ENCODE measurements at places on chromosomes 11 and 22. TPM values are rescaled to one million over a fixed set of nuclear protein-coding genes. Genes with fewer than 3 reads are reported as not detected.

Gene THAP12
- 44.8 TPM for total RNA-seq

Gene GGTLC3
- total RNA-seq = not detected

Gene GALR3
- not detected for total RNA-seq

Gene PKP3
- 0.09 TPM for total RNA-seq

Gene PVALB
- total RNA-seq = not detected

Gene MPEG1
- not detected for total RNA-seq

- H3K36me3 ChIP-seq = no peaks in the 10 kb centered on the region
- H3K27me3 ChIP-seq = peaks cover 15% of the 10 kb centered on the region
- no peak overlapping the region for H3K27ac ChIP-seq
- no peaks in the 10 kb centered on the region for H3K4me1 ChIP-seq
Measured at GRCh38 chr11:84720706-84721402, 906.3 kb downstream of the DLG2 start.

DNA sequence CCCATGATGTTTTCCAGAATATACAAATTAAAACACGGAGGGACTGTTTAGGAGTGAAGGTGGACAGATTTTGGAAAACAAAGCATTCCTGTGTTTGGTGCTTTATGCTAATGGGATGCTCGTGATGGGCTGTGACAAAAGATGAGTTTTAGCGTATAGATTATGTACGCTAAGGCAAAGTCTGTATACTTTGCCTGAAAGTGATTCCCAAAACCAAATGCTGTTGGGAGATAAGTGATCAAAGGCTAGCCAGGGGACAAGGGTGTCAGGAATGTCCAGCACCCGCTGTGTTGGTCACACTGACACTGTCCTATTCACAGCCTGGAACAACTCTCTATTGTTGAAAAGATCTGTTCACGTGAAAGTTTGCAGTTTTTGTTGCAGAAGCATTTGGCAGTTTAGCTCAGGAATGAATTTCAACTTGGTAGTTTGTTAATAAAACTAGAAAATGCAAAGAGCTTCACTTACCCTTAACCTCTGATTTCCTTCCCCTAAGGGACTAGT, 1.5 kb downstream of the JAM3 start:
- H3K27me3 ChIP-seq = peaks cover 69% of the 10 kb centered on the region
- peaks cover 2% of the 10 kb centered on the region for H3K36me3 ChIP-seq
- DNase-seq = no peak
- peaks cover 18% of the 10 kb centered on the region for H3K4me1 ChIP-seq

DNA sequence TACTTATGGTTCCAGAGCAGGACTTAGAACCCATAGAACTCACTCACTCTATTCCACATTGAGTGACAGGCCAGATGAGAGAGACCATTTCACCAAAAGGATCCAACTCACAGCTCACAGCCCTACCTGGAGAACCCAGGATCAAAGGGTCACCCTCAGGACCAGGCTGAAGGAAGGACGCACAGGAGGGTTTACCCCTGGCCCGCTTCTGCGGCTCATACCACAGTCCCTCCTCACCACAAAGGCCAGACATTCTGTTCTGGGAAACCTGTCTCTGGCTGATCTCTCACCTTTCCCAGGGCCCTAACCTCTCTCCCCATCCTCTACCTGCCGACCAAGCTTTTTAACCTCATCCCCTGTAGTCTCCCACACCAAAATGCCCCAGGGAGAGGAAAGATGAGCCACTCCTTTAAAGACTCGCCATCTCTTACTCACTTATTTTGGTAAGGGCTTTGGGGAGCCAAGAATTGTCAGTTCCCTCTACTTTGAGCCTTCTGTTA, 4.7 kb downstream of the FOSL1 start:
- DNase-seq = no peak
- peaks cover 5% of the 10 kb centered on the region for H3K36me3 ChIP-seq
- peak overlapping the region; percentile 72 for H3K27ac ChIP-seq
- no peak overlapping the region for H3K4me3 ChIP-seq
- peaks cover 55% of the 10 kb centered on the region for H3K4me1 ChIP-seq
- H3K27me3 ChIP-seq = no peaks in the 10 kb centered on the region

GRCh38 chr11:104120493-104121137, 43.3 kb downstream of the PDGFD start:
- no peaks in the 10 kb centered on the region for H3K4me1 ChIP-seq
- no peaks in the 10 kb centered on the region for H3K27me3 ChIP-seq
- H3K27ac ChIP-seq = no peak overlapping the region
- no peaks in the 10 kb centered on the region for H3K36me3 ChIP-seq

GRCh38 chr11:19975414-19975990, 184.8 kb downstream of the DBX1 start:
- no peak overlapping the region for H3K4me3 ChIP-seq
- H3K27me3 ChIP-seq = peaks cover 38% of the 10 kb centered on the region
- no peaks in the 10 kb centered on the region for H3K36me3 ChIP-seq
- DNase-seq = no peak

- no peak overlapping the region for H3K4me3 ChIP-seq
- H3K27me3 ChIP-seq = no peaks in the 10 kb centered on the region
- no peaks in the 10 kb centered on the region for H3K36me3 ChIP-seq
- H3K4me1 ChIP-seq = no peaks in the 10 kb centered on the region
- H3K27ac ChIP-seq = no peak overlapping the region
Measured at GRCh38 chr11:106381895-106382294, 304.4 kb downstream of the AASDHPPT start.

GRCh38 chr22:17112491-17113042, 8.6 kb downstream of the TMEM121B start:
- no peak overlapping the region for H3K4me3 ChIP-seq
- no peak overlapping the region for H3K27ac ChIP-seq
- peaks cover 8% of the 10 kb centered on the region for H3K36me3 ChIP-seq
- DNase-seq = no peak

GRCh38 chr11:87156970-87157369, 119.2 kb downstream of the TMEM135 start:
- DNase-seq = no peak
- no peaks in the 10 kb centered on the region for H3K4me1 ChIP-seq
- H3K27me3 ChIP-seq = no peaks in the 10 kb centered on the region
- H3K4me3 ChIP-seq = no peak overlapping the region
- peaks cover 3% of the 10 kb centered on the region for H3K36me3 ChIP-seq

DNA sequence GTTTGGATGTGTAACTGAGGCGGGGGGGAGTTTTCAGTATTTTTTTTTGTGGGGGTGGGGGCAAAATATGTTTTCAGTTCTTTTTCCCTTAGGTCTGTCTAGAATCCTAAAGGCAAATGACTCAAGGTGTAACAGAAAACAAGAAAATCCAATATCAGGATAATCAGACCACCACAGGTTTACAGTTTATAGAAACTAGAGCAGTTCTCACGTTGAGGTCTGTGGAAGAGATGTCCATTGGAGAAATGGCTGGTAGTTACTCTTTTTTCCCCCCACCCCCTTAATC, 2.3 kb downstream of the MALAT1 start:
- H3K27ac ChIP-seq = no peak overlapping the region
- H3K4me3 ChIP-seq = no peak overlapping the region
- peaks cover 6% of the 10 kb centered on the region for H3K27me3 ChIP-seq
- peaks cover 38% of the 10 kb centered on the region for H3K4me1 ChIP-seq

GRCh38 chr11:1921574-1922141, 2.2 kb downstream of the TNNT3 start:
- no peak overlapping the region for H3K4me3 ChIP-seq
- H3K27ac ChIP-seq = no peak overlapping the region
- DNase-seq = peak; percentile 37
- peaks cover 3% of the 10 kb centered on the region for H3K4me1 ChIP-seq
- no peaks in the 10 kb centered on the region for H3K36me3 ChIP-seq
- H3K27me3 ChIP-seq = no peaks in the 10 kb centered on the region

GRCh38 chr11:122628810-122629555, 26.5 kb upstream of the UBASH3B start:
- no peaks in the 10 kb centered on the region for H3K36me3 ChIP-seq
- H3K4me1 ChIP-seq = peaks cover 15% of the 10 kb centered on the region
- no peak overlapping the region for H3K4me3 ChIP-seq

GRCh38 chr11:77619576-77620198, 17.9 kb downstream of the CLNS1A start:
- H3K36me3 ChIP-seq = peaks cover 40% of the 10 kb centered on the region
- no peaks in the 10 kb centered on the region for H3K4me1 ChIP-seq
- no peak overlapping the region for H3K4me3 ChIP-seq
- H3K27me3 ChIP-seq = no peaks in the 10 kb centered on the region
- no peak for DNase-seq

- no peak for DNase-seq
- no peaks in the 10 kb centered on the region for H3K36me3 ChIP-seq
- H3K4me3 ChIP-seq = no peak overlapping the region
- peaks cover 3% of the 10 kb centered on the region for H3K27me3 ChIP-seq
- no peak overlapping the region for H3K27ac ChIP-seq
Measured at GRCh38 chr11:86861810-86862209, 61.5 kb downstream of the PRSS23 start.

GRCh38 chr11:118938491-118939403, 13.0 kb upstream of the BCL9L start:
- H3K36me3 ChIP-seq = no peaks in the 10 kb centered on the region
- H3K4me3 ChIP-seq = no peak overlapping the region
- H3K27ac ChIP-seq = no peak overlapping the region
- H3K27me3 ChIP-seq = peaks cover 8% of the 10 kb centered on the region
- peaks cover 28% of the 10 kb centered on the region for H3K4me1 ChIP-seq

GRCh38 chr11:60987577-60988277, 16.2 kb downstream of the CD6 start:
- H3K27me3 ChIP-seq = no peaks in the 10 kb centered on the region
- H3K27ac ChIP-seq = peak overlapping the region; percentile 89
- peaks cover 84% of the 10 kb centered on the region for H3K4me1 ChIP-seq
- peak overlapping the region; percentile 67 for H3K4me3 ChIP-seq

- DNase-seq = no peak
- no peak overlapping the region for H3K27ac ChIP-seq
- H3K4me3 ChIP-seq = no peak overlapping the region
- peaks cover 7% of the 10 kb centered on the region for H3K36me3 ChIP-seq
- no peaks in the 10 kb centered on the region for H3K27me3 ChIP-seq
- H3K4me1 ChIP-seq = no peaks in the 10 kb centered on the region
Measured at GRCh38 chr11:68938088-68938487, 34.4 kb downstream of the IGHMBP2 start.

DNA sequence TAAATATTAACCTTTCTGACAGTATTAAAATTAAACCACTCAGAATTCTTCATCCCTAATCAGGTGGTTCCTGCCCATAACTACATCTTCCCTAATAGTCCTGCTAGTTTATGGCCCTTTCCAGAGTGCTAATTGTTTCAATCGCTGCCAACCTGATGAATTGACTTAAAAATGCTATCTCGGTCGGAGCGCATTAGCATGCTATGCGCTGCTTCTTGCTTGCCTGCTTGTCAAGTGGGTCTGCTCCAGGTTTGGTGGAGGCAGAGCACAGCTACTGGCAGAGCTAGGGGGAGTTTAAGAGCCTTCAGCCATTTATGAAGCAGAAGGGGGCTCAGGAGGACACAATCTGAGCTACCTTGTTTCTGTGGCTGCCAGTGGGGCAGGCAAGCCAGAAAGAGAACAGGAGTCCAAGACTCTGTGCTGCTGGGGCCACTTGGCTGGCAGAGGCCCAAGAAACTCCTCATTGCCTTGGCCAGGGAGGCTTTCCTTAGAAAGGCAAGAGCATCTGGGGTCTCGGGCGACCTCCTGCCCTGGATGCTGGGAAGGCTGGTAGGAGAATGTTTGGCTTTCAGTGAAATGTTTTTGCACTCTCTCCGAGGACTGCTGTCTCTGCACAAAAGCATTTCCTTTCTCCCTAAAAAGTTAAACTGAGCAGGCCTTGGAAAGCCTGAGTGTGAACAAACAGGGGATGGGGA, 62.1 kb upstream of the PHOX2A start:
- H3K4me1 ChIP-seq = no peaks in the 10 kb centered on the region
- no peaks in the 10 kb centered on the region for H3K36me3 ChIP-seq
- H3K27me3 ChIP-seq = no peaks in the 10 kb centered on the region
- DNase-seq = no peak

DNA sequence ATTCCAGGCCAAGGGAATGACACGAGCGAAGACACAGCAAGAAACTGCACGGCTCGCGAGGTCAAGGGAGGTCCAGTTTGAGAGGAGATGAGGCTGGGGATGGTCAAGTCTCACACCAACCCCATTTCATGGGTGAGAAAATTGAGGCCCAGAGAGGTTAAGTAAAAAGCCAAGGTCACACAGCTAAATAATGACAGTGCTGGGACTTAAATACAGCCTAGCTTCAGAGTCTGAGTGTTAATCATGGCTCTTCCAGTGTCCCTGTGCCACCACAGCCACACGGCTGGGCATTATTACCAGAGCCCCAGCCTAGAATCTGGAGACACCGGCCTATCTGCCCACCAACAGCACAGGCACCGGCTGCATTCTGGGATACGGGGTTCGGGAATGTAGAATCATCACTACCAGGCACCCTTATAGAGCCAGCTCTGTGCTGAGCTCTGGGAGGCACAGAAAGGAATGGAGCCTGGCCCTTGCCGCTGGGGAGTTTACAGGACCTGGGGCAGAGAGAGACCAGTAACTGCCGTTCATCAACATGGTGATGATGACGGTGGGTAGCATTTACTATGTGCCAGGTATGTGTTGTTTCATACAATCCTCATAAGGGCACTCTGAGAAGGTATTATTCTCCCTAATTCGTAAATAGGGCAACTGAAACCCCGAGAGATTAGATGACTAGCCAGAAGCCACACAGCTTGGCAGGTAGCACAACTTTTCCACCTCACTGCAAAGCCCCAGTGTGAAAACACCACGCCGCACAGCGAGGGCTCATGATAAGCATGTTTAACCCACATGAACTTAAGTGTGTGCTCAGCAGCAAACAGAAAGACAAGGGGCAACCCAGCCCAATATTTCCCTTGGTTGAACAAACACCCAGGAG, 51.8 kb downstream of the CD6 start:
- H3K27me3 ChIP-seq = no peaks in the 10 kb centered on the region
- peak; percentile 78 for DNase-seq
- peaks cover 23% of the 10 kb centered on the region for H3K36me3 ChIP-seq
- H3K4me3 ChIP-seq = no peak overlapping the region

GRCh38 chr22:35205961-35206360, 51.3 kb upstream of the HMGXB4 start:
- no peak overlapping the region for H3K27ac ChIP-seq
- H3K36me3 ChIP-seq = no peaks in the 10 kb centered on the region
- DNase-seq = no peak
- no peak overlapping the region for H3K4me3 ChIP-seq
- H3K27me3 ChIP-seq = no peaks in the 10 kb centered on the region

DNA sequence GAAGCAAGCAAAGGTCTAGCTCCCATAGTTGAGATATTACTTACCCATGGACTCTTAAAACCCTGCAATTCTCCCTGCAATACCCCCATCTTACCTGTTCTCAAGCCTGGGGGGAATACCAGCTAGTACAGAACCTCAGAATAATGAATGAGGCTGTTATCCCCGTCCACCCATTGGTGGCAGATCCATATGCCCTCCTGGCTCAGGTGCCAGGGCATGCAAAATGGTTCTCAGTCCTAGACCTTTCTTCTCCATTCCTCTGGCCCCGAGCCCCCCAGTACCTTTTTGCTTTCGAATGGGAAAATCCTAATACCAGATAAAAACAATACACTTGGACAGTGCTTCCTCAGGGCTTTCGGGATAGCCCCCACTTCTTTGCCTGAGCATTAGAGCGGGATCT, 86.4 kb downstream of the PIWIL4 start:
- peaks cover 8% of the 10 kb centered on the region for H3K27me3 ChIP-seq
- H3K4me3 ChIP-seq = no peak overlapping the region
- no peaks in the 10 kb centered on the region for H3K4me1 ChIP-seq
- no peak overlapping the region for H3K27ac ChIP-seq
- no peak for DNase-seq

Measured in activated CD8-positive, alpha-beta memory T cell treated with anti-CD3 and anti-CD28 coated beads, Interleukin-2, amount 10 ng/mL, durations not matched to agents 7 days and 5 days (primary cell).